ENCODE measurements at places on chromosomes 11 and 22.
A peak's percentile ranks its signal among the peaks of the same experiment; 100 is the strongest.

DNA sequence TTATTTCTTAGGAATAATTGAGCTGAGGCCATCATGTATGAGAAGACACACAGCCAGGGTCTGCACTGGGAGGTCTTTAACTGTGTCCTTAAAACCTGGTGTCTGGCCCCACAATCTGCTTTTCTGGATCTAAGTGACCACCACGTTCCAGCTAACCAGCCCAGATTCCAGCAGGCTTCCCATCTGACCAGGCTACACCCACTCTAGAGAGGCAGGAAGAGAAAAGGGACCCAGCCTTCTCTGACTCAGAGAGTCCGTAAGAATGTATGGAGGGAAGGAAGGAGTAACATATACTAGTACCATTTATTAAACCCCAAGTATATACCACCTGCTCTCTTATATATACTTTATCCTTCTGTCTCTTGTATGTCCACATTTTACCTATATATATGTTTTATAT, 80.1 kb downstream of the LDLRAD3 start:
- DNase-seq = no peak

DNA sequence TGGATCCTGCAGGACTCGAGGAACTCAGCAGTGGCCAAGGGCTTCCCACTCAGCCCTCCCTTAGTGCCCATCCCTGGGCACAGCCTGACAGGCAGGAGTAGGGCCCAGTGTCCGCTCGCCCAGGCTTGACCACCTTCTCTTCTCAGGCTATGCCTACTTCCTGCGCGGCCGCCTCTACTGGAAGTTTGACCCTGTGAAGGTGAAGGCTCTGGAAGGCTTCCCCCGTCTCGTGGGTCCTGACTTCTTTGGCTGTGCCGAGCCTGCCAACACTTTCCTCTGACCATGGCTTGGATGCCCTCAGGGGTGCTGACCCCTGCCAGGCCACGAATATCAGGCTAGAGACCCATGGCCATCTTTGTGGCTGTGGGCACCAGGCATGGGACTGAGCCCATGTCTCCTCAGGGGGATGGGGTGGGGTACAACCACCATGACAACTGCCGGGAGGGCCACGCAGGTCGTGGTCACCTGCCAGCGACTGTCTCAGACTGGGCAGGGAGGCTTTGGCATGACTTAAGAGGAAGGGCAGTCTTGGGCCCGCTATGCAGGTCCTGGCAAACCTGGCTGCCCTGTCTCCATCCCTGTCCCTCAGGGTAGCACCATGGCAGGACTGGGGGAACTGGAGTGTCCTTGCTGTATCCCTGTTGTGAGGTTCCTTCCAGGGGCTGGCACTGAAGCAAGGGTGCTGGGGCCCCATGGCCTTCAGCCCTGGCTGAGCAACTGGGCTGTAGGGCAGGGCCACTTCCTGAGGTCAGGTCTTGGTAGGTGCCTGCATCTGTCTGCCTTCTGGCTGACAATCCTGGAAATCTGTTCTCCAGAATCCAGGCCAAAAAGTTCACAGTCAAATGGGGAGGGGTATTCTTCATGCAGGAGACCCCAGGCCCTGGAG, 3.3 kb upstream of the SMARCB1 start:
- no peak for DNase-seq

DNA sequence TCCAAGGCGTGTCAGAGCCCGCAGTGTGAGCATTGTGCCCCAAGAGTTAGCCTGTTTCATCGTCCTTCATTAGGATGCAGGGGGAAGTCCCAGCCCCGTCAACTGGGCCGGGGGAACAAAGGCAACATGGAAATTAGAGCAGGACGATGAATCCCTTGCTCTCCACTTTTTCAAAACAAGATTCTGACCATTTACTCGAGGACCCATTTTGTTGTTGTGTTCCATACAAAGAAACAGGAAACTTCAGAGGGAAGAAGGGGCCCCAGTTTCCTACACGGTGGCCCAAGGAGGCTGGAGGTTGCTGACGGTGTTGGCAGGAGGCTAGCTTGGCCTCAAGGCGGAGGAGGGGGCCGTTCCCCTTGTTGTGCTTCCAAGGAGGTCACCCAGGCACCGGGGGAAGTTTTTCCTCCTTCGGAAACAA, 44.0 kb upstream of the SLC1A2 start:
- no peak for DNase-seq

GRCh38 chr22:27258616-27259172, 542.9 kb downstream of the MN1 start:
- no peak for DNase-seq

DNA sequence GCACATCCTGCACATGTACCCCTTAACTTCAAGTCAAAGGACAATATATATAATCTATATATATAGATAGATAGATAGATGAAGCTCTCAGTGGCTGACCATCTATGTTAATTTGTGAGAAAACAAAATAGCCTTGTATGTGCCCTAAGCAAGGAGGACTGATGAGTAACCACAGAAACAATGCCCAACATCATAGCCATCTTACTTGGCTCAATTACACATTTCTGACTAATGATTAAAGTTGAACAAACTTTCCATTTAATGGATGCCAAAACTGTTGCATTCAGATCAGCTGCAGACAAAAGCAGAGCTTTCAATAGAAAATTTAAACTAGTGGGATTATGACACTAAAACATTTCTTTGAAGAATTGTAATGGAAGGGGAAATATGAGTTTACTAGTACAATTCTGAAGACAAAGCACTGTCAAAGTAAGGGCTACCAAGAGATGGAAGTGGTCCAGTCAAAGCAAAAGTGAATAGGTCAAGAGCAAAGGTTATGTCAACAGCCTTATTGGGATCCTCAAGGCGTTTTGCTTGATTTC, 1188.2 kb upstream of the RAG2 start:
- DNase-seq = no peak

GRCh38 chr11:65506290-65506771, 7.5 kb downstream of the MALAT1 start:
- DNase-seq = peak; percentile 38

GRCh38 chr11:107561688-107562087, 3.8 kb downstream of the ALKBH8 start:
- no peak for DNase-seq

DNA sequence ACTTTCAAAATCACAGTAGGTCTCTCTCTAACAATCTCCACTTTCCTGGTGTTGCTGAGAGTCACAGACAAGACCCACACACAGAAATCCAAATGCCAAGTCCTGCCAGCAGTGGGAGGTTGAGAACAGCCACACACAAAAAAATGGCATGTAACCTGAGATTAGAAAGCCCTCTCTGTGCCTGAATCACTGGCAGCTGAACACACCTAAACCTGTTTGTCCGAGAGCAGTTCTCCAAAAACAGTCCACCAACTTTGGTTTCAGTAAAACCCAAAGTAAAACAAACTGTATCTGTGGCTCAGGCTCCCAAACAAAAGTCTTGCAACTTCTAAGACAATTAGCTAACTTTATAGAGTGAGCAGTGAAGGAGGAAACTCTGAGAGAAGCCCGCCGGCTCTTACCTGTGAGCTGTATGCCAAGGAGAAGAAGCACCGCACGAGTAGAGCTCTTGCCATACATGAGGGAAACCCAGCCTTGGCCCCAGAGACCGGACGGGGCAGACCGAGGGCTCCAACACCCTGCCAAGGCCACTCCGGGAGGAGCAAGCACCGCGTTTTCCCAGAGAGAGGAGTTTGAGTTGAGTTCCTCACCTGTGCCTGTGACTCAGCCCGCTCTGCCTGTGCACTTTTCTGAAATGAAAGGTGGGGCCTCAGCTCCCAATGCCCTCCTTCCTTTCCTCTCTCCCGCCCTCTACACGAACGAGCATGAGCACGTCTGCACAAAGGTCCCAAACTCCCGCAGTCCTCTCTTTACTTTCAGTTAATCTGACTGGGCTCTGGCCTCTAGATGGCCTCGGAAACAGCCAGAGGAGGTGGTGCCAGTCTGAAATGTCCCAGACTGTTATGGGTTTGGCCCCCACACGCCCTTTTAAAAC, at the start of gene MPZL2:
Gene MPZL2 (minus strand): TSS at position 603 of the 874 bp plus-strand sequence. CDS start 144 bp downstream, at position 459.
- DNase-seq = no peak

- no peak for DNase-seq
Measured at GRCh38 chr11:61762798-61763197, 10.4 kb downstream of the MYRF start.

DNA sequence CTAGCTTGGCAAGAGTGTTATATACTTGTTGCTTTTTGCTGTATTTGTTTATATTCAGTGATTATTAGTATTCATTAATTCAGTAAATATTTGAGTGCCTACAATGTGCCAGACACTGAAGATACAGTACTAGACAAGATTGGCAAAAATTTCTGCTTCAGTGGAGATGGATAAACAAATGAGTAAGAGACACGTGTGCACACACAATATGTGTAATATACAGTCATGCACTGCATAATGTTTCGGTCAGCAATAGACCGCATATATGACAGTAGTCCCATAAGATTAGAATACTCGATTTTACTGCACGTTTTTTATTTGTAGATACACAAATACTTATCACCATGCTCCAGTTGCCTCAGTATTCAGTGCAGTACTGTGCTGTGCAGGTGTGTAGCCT, 104.9 kb upstream of the GAL start:
- DNase-seq = no peak

GRCh38 chr11:128133501-128133900, 453.9 kb downstream of the ETS1 start:
- DNase-seq = no peak

GRCh38 chr11:120330045-120330444, 4.9 kb downstream of the TLCD5 start:
- DNase-seq = no peak

DNA sequence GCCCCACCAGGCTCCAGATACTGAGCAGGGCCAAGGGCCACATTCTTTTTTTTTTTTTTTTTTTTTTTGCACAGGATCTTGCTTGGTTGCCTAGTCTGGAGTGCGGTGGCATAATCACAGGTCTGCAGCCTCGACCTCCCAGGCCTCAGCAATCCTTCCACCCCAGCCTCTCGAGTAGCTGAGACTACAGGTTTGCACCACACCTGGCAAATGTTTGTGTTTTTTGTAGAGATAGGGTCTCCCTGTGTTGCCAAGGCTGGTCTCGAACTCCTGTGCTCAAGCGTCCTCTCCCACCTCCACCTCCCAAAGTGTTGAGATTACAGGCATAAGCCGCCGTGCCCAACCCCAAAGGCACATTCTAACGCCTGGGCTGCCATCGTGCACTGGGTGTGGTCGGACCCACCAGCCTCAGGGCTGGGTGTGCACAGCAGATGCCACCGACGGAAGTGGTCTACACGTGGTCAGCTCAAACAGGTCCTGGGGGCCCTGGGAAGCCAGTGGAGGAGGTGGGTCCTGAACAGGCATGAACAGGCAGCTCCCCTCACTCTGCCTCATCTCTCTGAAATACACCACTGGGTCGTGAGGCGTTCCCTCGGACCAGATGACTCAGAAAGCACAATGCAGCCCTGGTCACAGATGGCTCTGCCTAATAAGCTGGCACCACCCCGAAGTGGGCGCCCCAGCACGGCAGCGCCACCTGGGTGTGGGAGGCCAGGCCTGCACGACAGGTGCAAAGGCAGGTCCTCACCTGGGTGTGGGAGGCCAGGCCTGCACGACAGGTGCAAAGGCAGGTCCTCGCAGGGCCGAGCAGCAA, 5.1 kb upstream of the B4GALNT4 start:
- peak; percentile 48 for DNase-seq

DNA sequence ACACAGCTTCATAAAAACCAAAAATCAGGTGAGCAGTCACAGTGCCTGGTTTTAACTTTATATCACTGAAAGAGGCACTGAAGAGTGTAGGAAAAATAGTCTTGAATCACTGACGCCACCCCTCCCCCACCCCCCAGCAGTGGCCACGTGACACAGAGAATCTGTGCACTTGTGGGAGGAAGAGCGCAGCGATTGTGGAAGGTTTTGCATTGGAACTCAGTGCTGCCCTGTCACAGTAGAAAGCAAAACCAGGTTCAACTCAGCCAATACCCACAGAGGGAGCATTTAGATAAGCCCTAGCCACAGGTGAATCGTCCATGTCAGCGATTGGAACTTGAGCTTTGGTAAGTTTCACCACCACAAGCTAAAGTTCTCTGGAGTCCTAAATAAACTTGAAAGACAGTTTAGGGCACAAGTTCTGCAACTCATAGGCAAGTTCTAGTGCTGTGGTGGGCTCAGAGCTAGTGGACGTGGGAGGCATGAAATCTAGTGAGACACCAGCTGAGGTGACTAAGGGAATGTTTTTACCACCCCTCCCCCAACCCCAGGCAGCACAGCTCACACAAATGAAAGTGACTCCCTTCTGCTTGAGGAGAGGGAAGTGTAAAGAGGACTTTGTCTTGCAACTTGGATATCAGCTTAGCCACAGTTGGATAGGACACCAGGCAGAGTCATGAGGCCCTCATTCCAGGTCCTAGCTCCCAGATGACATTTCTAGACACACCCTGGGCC, 13.3 kb downstream of the OR52B2 start:
- no peak for DNase-seq

- no peak for DNase-seq
Measured at GRCh38 chr11:73308961-73309919, 1.2 kb downstream of the ARHGEF17 start.

- no peak for DNase-seq
Measured at GRCh38 chr11:9473408-9473807, 12.6 kb downstream of the ZNF143 start.

GRCh38 chr11:3808861-3809623, 682 bp downstream of the PGAP2 start:
- peak; percentile 33 for DNase-seq

DNA sequence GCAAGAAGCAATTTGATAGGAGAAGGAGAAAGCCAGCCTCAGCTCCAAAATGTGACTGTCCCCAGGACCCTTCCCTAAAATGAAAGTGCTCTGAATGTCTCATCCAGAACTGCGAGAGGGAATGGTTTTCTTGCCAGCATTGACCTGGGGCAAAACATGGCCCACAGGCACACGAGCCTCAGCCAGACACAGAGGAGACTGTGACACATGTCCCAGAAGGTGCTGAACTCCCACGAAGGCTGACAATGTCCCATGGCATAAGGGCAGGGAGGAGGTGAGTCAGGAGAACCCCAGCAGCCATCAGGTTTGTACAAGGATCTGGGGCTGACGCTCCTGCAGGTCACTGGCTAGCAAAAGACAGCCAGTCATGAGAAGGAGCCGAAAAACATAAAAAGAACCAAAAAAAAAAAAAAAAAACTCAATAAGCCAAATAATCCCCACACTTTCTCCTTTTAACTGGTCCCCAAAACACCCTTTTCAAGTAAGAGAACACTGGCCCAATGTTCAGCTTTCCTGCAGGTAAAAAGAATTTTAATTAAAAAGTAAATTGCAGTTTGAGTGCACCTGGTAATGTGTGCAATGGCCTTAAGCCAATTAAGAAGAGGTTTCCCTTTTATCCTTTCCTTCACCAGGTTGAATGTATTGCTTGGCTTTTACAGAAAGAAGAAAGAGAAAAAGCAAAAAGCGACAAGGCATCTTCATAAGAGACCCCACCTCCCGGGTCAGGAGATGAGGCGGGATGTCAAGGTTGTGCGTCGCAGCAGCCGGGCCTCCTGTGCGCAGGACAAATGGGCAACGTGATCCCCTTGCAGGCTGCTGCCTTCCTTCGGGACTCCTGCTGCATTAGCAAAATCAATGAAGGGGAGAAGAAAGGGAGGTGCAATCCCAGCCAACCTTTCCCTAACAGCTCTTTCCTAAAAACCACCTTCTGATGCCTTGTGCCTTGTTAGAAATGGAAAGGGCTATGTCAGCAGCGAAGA, 43.6 kb downstream of the GALNT18 start:
- DNase-seq = no peak

GRCh38 chr11:33643167-33643824, 57.3 kb downstream of the C11orf91 start:
- no peak for DNase-seq

- DNase-seq = no peak
Measured at GRCh38 chr11:507727-508515, 879 bp upstream of the RNH1 start.

GRCh38 chr11:13291361-13291760, 13.8 kb downstream of the BMAL1 start:
- no peak for DNase-seq

All from stimulated activated CD8-positive, alpha-beta memory T cell treated with anti-CD3 and anti-CD28 coated beads, Interleukin-12 subunit alpha, Interleukin-12 subunit beta, amount 100 ng/mL, for 1 hour (primary cell).